ENCODE measurements at places on chromosomes 7 and 10.

DNA sequence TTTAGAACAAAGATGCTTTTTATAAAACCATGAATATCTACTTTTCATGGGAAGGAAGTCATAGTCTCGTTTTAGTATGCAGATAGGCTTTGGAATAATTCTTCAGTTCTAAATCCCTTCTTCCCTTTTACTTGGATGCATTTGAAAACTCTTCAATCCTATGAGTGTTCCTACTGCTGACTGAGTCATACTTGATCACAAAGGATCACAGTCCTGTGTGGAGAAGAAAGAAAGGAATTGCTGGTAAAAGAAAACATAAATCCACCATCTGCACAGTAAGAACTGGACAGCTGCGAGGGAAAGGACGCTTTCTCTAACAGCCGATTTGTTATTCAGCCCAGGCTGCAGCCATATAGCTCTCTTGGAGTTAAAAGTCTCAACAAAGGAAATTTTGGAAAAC, 209.9 kb downstream of the SEMA3E start:
- no peak for DNase-seq

- no peak for DNase-seq
These were observed 27.8 kb upstream of the MRPS33 start for GRCh38 chr7:141042222-141043193.

GRCh38 chr7:70573696-70574095, 558.2 kb upstream of the GALNT17 start:
- DNase-seq = no peak

DNA sequence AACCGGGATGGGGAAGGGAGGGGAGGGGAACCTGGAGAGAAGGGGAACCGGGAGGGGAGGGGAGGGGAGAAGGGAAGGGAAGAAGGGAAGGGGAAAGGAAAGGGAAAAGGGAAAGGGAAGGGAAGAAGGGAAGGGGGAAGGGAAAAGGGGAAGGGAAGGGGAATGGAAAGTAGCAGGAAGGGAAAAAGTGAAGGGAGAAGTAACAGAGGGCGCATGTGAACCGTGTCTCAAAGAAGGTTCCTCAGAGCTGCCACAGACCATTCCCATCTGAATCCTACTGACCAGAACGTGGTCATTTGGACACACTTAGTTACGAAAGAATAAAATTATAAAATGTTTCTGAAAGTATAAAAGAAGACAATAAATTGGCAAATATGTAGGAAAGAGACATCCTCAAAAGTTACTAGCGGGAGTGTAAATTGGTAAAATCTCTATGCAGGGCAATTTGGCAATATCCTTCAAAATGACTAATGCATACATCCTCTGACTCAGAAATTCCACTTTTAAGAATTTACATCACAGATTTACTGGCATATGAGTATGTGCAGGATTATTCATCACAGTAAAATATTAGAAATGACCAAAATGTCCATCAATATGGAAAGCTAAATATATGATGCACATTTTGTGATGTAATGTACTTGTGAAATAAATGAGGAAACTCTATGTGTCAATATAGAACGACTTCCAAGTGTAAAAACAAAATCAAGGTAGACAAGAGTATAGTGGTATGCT, 12.9 kb downstream of the C10orf67 start:
- DNase-seq = no peak

DNA sequence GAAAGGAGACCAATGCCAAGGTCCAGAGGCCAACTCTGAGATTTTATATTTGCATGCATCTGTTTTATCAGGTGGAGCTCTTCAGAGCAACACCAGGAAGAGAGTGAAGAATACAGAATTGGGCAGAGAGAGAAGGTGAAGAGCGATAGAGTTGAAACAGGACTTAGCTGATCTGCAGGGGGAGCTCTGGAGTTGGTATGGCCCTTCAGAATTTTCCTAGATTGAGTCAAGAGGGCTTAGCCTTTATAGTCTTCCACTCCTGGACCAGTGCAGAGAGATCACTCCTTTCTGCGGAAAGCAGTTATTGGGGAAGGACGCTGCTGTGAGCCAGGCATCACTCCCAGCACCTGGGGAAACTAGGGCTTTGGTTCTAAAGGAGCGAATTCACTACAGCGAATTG, 105.0 kb upstream of the DGKB start:
- DNase-seq = peak; percentile 74

- DNase-seq = no peak
These were observed 1.9 kb downstream of the ZKSCAN1 start for GRCh38 chr7:100017300-100017699.

DNA sequence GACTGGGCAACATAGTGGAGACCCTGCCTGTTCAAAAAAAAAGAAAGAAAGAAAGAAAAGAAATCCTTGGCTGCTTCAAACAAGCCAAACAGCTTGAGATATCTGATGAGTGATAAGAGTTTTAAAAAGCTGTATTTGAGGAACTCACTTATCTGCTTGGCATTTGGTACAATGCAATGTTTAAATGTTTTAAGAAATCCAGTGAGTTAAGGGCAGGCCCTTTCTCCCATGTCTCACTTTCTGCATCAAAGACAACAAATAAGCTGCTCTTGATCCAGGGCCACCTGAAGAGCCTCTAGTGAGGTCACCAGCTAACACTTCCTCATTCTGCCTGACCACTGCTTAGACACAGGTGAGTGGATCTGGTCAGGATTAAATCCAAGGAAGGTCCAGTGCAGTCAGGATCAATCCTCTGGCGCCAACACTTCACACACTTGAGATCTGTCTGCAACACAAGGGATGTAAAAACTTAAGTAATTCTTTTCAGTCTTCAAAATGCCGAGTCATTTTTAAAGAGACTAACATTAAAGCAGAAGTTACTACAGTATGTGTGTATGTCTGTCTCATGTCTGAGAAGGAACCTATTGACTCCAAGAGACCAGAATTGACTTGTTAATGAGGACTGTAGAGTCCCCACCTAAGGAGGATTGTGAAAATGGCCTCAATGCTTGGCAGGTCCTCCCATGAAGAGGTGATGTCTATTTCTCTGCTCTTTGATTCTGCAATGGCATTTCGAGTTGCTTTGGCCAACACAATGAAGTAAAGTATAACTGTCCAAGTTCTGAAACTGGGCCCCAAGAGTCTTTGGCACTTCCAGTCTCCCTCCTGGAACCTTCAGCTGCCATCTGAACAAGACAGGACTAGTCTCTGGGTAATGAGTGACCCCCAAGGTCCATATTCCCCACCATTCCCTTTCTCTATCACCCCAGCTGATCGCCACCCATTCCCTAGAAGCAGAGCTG, 43.1 kb downstream of the CREB3L2 start:
- DNase-seq = no peak

- DNase-seq = no peak
These were observed 9.2 kb upstream of the GIMAP5 start for GRCh38 chr7:150728011-150728410.
